ENCODE measurements at places on chromosomes 16 and 17. TPM values are rescaled to one million over a fixed set of nuclear protein-coding genes. Genes with fewer than 3 reads are reported as not detected.

CX3CL1 gene
- 25.4 TPM for polyA plus RNA-seq

SENP3 gene
- 53.5 TPM for polyA plus RNA-seq

CDK5R1 gene
- 1.6 TPM for polyA plus RNA-seq

CDK10 gene
- 166 TPM for polyA plus RNA-seq

CSH1 gene
- 0.16 TPM for polyA plus RNA-seq

KRT24 gene
- not detected for polyA plus RNA-seq

TTYH2 gene
- polyA plus RNA-seq = 50.6 TPM

BLMH gene
- polyA plus RNA-seq = 10.5 TPM

EME2 gene
- polyA plus RNA-seq = 6.8 TPM

FBXO39 gene
- polyA plus RNA-seq = 1.2 TPM

USP10 gene
- 22.4 TPM for polyA plus RNA-seq

SLFN12 gene
- 3.8 TPM for polyA plus RNA-seq

RNF157 gene
- 25.0 TPM for polyA plus RNA-seq

AOC3 gene
- 30.0 TPM for polyA plus RNA-seq

TMEM100 gene
- polyA plus RNA-seq = 8.0 TPM

GNG13 gene
- polyA plus RNA-seq = 0.80 TPM

PRSS8 gene
- 220 TPM for polyA plus RNA-seq

ARHGDIG gene
- 81.6 TPM for polyA plus RNA-seq
